ENCODE measurements at places on chromosomes 7 and 10. TPM values are rescaled to one million over a fixed set of nuclear protein-coding genes. Genes with fewer than 3 reads are reported as not detected.

DNA sequence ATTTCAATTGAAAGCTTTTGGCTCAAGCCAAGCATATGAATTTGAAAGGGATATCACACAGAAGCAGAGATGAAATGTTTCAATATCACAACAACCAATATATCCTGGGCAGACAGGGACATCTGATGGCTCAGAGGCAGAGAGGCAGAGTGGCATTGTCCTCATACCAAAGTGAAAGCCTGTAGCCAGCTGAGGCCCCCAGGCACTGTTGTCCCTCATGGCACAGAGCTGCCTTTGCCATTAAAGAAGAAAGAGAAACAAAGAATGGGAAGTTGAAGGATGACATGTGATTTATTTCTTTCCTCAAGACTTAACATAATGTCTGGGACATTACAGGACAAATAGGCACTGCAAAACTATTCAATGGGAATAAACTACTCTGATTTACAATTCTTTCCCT is 504.3 kb upstream of the PCDH15 start:
- DNase-seq: no peak

- DNase-seq: no peak
These were observed 12.6 kb upstream of the CPVL start for GRCh38 chr7:29158795-29159423.

GRCh38 chr7:70594170-70594569 is 537.8 kb upstream of the GALNT17 start:
- DNase-seq: no peak

- peak; percentile 47 for DNase-seq
These were observed 146.8 kb downstream of the SPAG6 start for GRCh38 chr10:22491931-22492615.

DNA sequence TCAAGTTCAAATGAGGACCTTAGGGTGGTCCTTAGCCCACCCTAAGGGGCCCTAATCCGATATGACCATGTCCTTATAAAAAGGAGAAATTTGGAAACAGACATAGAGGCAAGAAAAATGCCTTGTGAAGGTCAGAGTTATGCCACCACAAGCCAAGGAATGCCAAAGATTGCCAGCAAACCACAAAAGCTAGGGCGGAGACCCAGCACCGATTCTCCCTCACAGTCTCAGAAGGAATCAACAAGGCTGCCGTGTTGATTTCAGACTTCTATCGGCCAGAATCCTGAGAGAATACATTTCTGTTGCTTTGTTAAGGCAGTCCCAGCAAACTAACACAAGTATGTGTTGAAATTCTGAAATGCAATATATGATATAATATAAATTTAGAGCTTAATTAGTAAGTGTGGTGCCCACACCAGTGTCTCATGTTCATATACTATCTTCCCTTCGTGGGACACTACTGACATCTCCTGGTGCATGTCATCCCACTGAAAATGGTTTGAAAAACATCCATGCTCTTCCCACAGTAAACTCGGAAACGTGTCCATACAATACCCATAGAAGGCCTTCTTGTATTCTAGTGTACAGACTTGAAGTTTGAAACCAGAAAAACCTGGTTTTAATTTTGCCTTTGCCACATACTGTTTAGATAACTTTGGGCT is 349.0 kb downstream of the TNS3 start:
- DNase-seq: no peak

DNA sequence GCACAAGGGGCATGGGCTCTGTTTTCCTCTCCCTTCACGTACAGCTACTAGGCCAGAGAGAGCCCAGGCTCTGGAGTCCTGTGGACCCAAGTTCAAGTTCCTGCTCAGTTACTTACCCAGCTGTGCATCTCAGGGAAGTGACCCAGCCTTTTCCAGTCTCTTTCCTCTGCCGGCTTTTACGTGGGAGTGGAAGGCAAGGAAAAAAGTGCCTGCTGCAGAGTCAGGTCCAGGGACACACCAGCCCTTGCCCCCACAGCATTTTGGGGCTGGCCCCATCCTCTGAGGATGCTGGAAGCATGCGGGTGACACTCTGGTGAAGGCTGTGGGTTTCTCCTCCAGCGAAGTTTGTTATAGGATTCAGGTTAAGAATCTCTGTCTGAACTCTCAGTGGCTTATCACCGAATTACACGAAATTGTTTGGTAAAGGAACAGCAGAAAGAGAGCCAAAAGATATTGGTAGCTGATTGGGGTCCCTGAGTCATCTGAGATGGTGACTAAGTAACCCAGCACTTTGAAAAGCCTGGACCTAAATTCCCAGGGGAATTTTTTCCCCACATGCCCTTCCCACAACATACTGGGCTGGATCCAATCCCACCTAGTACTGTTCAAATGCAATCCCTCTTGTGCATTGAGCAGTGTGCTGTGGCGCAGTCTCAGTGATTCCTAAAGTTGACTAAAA is 424.3 kb downstream of the RPS24 start:
- no peak for DNase-seq

Gene TLX1
- not detected for total RNA-seq

GRCh38 chr10:75049316-75050148 is 61.9 kb upstream of the SAMD8 start:
- no peak for DNase-seq

- no peak for DNase-seq
These were observed 179.9 kb upstream of the TMEM72 start for GRCh38 chr10:44731283-44731682.

DNA sequence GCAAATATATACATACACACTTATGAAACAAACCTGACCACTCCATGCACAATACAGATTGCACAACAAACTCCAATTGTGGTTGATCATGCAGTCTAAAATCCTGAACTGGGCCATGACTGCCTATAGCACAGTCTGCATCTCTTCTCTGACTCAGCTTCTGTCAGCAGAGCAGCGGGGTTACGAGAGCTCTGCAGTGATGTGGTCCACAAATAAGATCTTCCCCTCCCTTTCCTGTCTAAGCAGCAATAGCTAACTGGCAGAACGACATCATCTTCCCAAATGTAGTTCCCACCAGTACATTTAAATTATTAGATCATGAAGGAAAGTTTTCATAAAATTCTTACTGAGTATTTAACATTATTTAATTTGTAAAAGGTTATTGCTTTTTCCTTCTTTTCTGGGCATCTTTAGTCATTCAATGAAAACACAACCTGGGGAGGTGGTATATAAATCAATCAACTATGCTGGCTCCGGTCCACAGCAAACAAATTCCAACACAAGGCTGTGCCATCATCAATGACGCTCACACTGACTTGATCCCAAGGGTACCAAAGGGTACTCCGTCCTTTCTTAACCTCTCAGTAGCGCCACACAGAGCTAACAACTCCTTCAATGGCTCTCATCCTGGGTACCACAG is 17.1 kb downstream of the ARHGAP21 start:
- peak; percentile 62 for DNase-seq

Gene PIP4K2A
- 108 TPM for total RNA-seq

GRCh38 chr10:6158276-6158675 is 44.5 kb upstream of the PFKFB3 start:
- DNase-seq: no peak

GRCh38 chr7:79709574-79710409 is 256.3 kb upstream of the MAGI2 start:
- no peak for DNase-seq

Gene RASA4B
- 30.1 TPM for total RNA-seq

DNA sequence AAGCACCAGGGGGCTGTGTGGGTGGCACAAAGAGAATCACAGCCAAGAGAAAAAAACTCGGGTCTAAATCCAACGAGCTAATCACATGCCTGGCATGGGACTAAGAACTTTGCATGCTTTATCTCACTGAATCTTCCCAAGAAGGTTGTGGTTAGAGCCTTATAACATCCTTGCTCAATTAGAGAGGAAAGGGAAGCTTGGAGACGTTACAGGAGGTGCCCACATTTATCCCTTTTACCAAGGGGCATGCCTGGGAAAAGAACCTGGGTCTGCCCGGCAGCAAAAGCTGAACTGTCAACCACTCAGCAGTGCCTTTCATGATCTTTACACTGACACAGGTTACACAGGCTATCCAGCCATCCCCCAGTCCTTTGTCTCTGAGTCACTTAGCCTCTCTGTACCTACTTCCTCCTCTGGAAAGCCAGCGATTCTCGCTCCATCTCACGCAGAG is 190.1 kb downstream of the PRPF18 start:
- no peak for DNase-seq

- no peak for DNase-seq
These were observed 149.8 kb downstream of the AKR1D1 start for GRCh38 chr7:138226001-138226476.

Gene ZNF212
- total RNA-seq: 15.9 TPM

DNA sequence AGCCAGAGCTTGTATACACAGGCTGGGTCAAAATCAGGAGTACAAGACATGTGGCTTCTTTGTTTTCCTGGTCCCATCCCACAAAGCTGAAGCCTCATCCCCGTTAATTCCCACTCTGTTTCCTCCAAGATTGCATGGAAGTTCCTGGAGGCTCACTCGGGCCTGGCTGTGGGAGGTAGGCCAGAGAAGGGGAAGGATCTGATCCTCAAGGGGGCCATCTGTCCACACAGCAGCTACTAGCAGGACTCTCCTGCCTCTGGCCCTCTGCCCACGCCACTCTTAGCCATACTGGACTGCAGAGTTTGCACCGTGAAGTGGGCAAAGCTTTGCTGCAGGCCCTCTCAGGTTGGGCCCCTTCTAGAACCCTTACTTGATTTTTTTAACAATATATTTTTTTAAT is 160.6 kb downstream of the FGFR2 start:
- no peak for DNase-seq

Gene ZNF804B
- total RNA-seq: not detected

Data from activated CD4-positive, alpha-beta T cell treated with anti-CD3 and anti-CD28 coated beads for 36 hours (primary cell).